ENCODE measurements at places on chromosomes 2 and 18. TPM values are rescaled to one million over a fixed set of nuclear protein-coding genes. Genes with fewer than 3 reads are reported as not detected.

- H3K27me3 ChIP-seq: no peaks in the 10 kb centered on the region
- no peaks in the 10 kb centered on the region for H3K4me1 ChIP-seq
- DNase-seq: no peak
- H3K27ac ChIP-seq: no peak overlapping the region
- H3K4me3 ChIP-seq: no peak overlapping the region
Observed at GRCh38 chr2:88082781-88083180, 15.2 kb downstream of the SMYD1 start.

DNA sequence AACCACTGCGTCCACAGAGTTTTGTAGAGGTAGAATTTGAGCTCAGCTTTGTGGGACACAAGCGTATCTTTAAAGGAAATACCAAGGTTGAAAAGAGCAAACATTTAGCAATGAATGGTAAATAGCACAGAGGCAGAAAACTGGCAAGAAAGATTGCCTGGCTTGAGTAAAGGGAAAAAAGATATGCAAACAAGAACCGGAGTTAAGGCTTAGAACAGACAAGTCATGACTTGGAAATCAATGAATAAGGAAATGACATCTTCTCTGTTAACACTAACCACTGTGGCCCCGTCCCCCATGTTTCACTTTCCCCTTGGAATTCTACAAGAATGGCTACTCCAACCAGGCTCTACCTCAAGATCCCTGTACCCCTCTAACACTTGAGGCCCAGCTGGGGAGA is 3.8 kb downstream of the STAM2 start:
- H3K36me3 ChIP-seq: no peaks in the 10 kb centered on the region
- peak overlapping the region; percentile 64 for H3K27ac ChIP-seq
- DNase-seq: peak; percentile 58
- peaks cover 32% of the 10 kb centered on the region for H3K4me1 ChIP-seq

DNA sequence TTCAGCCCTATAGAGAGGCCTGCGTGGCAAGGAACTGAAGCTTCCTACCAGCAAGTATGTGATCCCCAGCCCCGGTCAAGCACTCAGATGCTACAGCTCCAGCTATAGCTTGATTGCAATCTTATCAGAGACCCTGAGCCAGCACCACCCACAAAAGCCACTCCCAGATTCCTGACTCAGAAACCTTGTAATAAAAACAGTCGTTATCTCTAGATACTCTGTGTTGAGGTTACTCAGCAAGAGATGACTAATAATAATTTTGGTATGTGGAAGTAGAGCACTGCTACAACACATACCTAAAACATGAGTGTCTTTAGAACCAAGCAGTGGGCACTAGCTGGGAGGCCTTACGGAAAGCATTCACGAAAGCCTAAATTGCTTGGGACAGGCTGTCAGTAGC is 216.9 kb downstream of the UXS1 start:
- H3K4me1 ChIP-seq: peaks cover 8% of the 10 kb centered on the region
- no peak overlapping the region for H3K4me3 ChIP-seq
- H3K36me3 ChIP-seq: no peaks in the 10 kb centered on the region
- no peaks in the 10 kb centered on the region for H3K27me3 ChIP-seq

LHCGR gene
- not detected for total RNA-seq

ABHD3 gene
- total RNA-seq: 17.9 TPM

DNA sequence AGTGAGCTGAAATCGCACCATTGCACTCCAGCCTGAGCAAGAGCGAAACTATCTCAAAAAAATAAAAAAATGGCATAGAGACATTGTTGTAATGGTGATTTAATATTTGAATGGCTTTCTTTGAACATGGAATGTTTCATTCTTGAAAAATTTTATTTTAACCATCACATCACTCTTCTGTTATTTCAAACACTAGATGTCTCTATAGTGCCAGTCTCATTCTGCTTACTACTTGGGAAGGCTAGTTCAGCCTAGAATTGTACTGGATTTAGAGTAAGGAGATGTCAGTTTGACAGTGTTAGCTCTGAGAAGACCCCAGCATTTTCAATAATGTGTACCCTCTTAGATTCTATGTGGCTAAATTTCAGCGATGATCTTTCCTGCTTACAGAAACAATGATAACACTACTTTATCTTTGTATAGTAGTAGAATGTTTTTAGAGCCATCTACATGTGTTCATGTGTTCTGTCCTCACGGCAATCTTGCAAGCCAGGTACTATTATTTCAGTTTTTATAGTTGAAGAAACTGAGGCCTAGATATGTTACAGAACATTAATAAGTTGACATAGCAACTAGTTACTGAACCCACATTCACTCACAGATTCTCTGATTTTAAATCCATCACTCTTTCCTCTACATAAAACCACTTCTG is 142.9 kb upstream of the ZSWIM2 start:
- H3K4me3 ChIP-seq: no peak overlapping the region
- H3K36me3 ChIP-seq: no peaks in the 10 kb centered on the region
- H3K27me3 ChIP-seq: no peaks in the 10 kb centered on the region

DNA sequence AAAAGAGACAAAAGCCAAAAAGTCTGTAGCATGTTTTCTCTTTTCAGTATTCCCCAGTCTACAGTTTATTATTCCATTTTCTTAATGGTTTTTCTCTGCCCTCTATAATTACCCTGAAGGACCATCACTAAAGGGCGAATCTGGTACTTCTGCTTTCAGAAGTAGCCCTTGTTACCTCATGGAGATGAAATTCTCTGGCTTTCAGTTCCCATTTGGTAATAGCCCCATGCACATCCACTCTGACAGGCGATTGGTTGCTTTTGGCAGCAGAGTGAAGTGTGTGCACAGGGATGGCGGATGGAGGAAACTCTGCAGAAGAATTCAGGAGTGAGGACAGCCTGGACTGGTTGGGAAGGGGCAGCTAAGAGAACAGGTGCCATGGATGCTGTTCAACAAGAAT is 66.3 kb upstream of the NABP1 start:
- peak overlapping the region; percentile 55 for H3K27ac ChIP-seq
- no peak for DNase-seq
- H3K4me3 ChIP-seq: no peak overlapping the region
- H3K27me3 ChIP-seq: no peaks in the 10 kb centered on the region

C2orf80 gene
- total RNA-seq: not detected

KLF11 gene
- 14.0 TPM for total RNA-seq

TMEM163 gene
- total RNA-seq: 0.12 TPM

- H3K4me3 ChIP-seq: no peak overlapping the region
Observed at GRCh38 chr2:202491514-202491913, 115.4 kb downstream of the BMPR2 start.

DNA sequence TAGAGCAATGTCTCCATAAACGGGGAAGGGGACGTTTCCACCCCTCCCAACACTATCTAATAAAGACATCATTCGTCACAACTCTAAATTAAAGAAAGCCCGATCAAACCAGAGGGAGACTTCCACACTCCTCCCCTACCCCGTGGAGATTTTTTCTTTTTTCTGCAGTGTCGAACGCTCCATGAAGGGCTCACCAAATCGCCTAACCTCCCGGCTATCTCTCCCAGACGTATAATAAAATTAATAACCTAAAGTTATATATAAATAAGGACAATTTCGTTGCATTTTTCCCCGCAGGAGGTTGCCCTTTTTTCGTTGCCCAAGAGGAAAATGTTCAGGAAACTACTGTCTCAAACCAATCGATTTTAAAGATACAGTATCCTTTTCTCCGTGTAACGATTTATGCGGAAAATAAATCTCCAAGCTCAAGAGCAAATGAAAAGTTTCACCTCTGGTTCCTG is 2.4 kb downstream of the EVX2 start:
- no peaks in the 10 kb centered on the region for H3K36me3 ChIP-seq
- H3K4me1 ChIP-seq: peaks cover 4% of the 10 kb centered on the region
- peaks cover 49% of the 10 kb centered on the region for H3K27me3 ChIP-seq
- no peak overlapping the region for H3K4me3 ChIP-seq

GRCh38 chr18:13809531-13810255 is 14.3 kb upstream of the MC5R start:
- peaks cover 30% of the 10 kb centered on the region for H3K4me1 ChIP-seq
- no peaks in the 10 kb centered on the region for H3K36me3 ChIP-seq
- no peak overlapping the region for H3K4me3 ChIP-seq
- H3K27ac ChIP-seq: no peak overlapping the region

DNA sequence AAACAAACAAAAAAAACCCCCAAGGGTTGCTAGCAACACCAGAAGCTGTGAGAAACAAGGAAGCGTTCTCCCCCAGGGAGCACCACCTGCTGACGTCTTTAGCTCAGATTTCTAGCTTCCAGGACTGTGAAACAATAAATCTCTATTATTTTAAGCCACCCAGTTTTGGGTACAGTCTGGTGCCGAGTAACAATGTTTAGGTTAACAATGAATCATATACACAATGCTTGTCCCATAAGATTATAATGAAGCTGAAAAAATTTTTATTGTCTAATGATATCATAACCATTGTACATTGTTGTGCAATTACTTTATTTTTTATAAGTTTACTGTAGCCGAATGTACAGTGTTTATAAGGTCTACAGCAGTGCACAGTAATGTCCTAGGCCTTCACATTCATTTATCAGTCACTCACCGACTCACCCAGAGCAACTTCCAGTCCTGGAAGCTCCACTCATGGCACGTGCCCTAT is 72.1 kb upstream of the CAB39 start:
- H3K27me3 ChIP-seq: no peaks in the 10 kb centered on the region
- peak overlapping the region; percentile 79 for H3K27ac ChIP-seq
- no peaks in the 10 kb centered on the region for H3K36me3 ChIP-seq
- peak; percentile 86 for DNase-seq

- no peaks in the 10 kb centered on the region for H3K36me3 ChIP-seq
- H3K4me3 ChIP-seq: no peak overlapping the region
- peaks cover 8% of the 10 kb centered on the region for H3K4me1 ChIP-seq
- no peaks in the 10 kb centered on the region for H3K27me3 ChIP-seq
- no peak for DNase-seq
- no peak overlapping the region for H3K27ac ChIP-seq
Observed at GRCh38 chr2:237663517-237664110, 36.2 kb downstream of the LRRFIP1 start.

CRYGC gene
- total RNA-seq: not detected

- H3K4me1 ChIP-seq: no peaks in the 10 kb centered on the region
- H3K27ac ChIP-seq: no peak overlapping the region
- no peak for DNase-seq
- H3K36me3 ChIP-seq: no peaks in the 10 kb centered on the region
Observed at GRCh38 chr2:7452110-7452876, 535.1 kb downstream of the RNF144A start.

PRKAG3 gene
- total RNA-seq: not detected

DCDC2C gene
- not detected for total RNA-seq

- H3K4me1 ChIP-seq: peaks cover 8% of the 10 kb centered on the region
- H3K27ac ChIP-seq: no peak overlapping the region
- DNase-seq: no peak
- no peaks in the 10 kb centered on the region for H3K27me3 ChIP-seq
Observed at GRCh38 chr2:32363597-32363996, 6.8 kb downstream of the BIRC6 start.

GRCh38 chr2:30899516-30900054 is 92.3 kb upstream of the CAPN13 start:
- no peak overlapping the region for H3K27ac ChIP-seq
- no peaks in the 10 kb centered on the region for H3K36me3 ChIP-seq
- peaks cover 21% of the 10 kb centered on the region for H3K27me3 ChIP-seq
- H3K4me1 ChIP-seq: no peaks in the 10 kb centered on the region
- no peak for DNase-seq

ALPG gene
- total RNA-seq: 0.18 TPM

LYPD6 gene
- total RNA-seq: 2.4 TPM

GRCh38 chr2:212935752-212936151 is 215.7 kb downstream of the IKZF2 start:
- H3K27ac ChIP-seq: no peak overlapping the region
- peak; percentile 36 for DNase-seq
- no peaks in the 10 kb centered on the region for H3K27me3 ChIP-seq
- H3K36me3 ChIP-seq: no peaks in the 10 kb centered on the region

GRCh38 chr2:82636402-82637020 is 1822.6 kb downstream of the SUCLG1 start:
- H3K27me3 ChIP-seq: no peaks in the 10 kb centered on the region
- H3K4me1 ChIP-seq: no peaks in the 10 kb centered on the region
- peak; percentile 17 for DNase-seq
- no peak overlapping the region for H3K4me3 ChIP-seq
- H3K27ac ChIP-seq: no peak overlapping the region
- no peaks in the 10 kb centered on the region for H3K36me3 ChIP-seq

GRCh38 chr18:3084206-3084605 is 71.3 kb upstream of the LPIN2 start:
- H3K27me3 ChIP-seq: no peaks in the 10 kb centered on the region
- DNase-seq: no peak
- H3K36me3 ChIP-seq: no peaks in the 10 kb centered on the region
- no peak overlapping the region for H3K27ac ChIP-seq

IL1F10 gene
- not detected for total RNA-seq

FKBP1B gene
- total RNA-seq: 2.7 TPM

ITM2C gene
- 111 TPM for total RNA-seq

DNA sequence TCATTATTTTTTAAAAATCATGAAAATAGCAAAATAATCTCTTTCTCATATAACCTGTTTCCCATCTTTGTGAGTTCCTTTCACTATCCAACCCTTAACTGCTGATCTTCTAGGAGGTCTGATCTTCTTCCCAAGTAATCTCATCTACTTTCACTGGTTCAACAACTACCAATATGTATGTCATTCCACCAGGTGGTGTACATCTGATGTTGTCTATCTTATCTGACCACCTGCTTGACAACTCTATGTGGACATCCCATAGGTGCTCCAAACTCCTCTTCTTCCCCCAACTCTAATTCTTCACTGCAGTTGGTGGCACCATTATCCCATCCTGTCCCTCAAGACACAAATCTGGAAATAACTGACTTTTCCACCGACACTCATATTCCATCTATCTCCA is 62.5 kb downstream of the FAM228A start:
- no peaks in the 10 kb centered on the region for H3K36me3 ChIP-seq
- H3K27me3 ChIP-seq: no peaks in the 10 kb centered on the region
- no peak overlapping the region for H3K27ac ChIP-seq
- H3K4me1 ChIP-seq: no peaks in the 10 kb centered on the region
- no peak overlapping the region for H3K4me3 ChIP-seq

DNA sequence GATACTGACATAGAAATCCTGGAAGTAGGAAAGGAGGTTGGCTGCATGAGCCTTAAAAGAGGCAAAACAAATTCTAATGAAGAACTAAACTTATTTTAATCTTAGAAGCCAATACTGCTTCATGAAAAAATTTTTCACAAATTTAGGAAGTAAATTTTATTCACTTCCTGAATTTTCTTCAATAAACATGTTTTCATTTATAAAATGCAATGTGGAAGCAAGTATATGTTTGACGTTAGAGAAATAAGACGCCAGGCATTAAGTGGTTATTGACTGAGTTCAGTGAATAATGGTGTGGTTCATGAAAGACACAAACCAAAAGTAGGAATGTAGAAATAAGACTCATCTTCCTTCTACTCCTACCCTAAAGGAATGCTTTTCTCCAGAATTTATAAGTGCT is 136.4 kb downstream of the USP34 start:
- H3K4me1 ChIP-seq: no peaks in the 10 kb centered on the region
- H3K36me3 ChIP-seq: peaks cover 32% of the 10 kb centered on the region
- DNase-seq: no peak

TWIST2 gene
- total RNA-seq: 5.8 TPM

SGPP2 gene
- total RNA-seq: not detected
